ENCODE measurements at places on chromosomes 7 and 10.
A peak's percentile ranks its signal among the peaks of the same experiment; 100 is the strongest.

DNA sequence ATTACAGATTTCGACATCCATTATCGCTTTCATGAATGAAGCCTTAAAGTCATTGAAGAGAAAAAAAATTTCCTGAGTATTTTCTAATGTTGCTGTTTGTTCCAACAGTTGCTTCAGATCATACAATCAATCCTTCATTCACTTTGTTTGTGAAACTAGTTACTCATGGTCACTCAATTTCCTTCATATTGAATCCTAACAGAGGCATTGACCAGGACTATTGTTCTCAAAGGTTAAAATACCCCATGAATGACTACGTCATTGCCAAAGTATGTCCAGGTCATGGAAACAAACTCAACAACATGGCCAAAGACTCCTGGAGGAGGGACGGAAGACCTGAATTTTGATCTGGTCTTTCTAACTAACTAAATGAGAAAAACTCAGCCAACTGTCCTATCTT, 54.0 kb upstream of the ABCB5 start:
- DNase-seq = no peak

- no peak for DNase-seq
Observed at GRCh38 chr10:121694327-121694965, 96.2 kb upstream of the FGFR2 start.

GRCh38 chr7:111368381-111369065, 193.8 kb downstream of the IMMP2L start:
- no peak for DNase-seq

DNA sequence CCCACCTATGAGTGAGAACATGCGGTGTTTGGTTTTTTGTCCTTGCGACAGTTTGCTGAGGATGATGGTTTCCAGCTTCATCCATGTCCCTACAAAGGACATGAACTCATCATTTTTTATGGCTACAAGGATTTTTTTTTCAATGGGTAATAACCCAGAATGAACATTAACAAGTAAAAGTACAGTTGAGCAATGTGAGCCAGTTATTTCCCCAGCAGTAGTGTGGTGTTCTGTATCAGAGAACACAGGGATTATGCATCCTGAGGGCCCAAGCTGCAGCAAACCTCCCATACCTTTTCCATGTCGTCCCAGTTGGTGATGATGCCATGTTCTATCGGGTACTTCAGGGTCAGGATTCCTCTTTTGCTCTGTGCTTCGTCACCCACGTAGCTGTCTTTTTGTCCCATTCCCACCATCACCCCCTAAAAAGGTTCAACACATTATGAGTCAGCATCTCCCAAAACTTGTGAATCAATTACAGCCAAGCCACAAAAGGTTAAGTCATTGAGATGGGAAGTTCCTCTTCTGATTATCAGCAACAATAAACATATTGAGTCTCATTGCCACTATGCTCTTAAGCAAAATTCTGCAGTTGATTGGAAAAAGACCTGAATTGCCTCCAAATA, 5.5 kb downstream of the ACTA2 start:
- no peak for DNase-seq

DNA sequence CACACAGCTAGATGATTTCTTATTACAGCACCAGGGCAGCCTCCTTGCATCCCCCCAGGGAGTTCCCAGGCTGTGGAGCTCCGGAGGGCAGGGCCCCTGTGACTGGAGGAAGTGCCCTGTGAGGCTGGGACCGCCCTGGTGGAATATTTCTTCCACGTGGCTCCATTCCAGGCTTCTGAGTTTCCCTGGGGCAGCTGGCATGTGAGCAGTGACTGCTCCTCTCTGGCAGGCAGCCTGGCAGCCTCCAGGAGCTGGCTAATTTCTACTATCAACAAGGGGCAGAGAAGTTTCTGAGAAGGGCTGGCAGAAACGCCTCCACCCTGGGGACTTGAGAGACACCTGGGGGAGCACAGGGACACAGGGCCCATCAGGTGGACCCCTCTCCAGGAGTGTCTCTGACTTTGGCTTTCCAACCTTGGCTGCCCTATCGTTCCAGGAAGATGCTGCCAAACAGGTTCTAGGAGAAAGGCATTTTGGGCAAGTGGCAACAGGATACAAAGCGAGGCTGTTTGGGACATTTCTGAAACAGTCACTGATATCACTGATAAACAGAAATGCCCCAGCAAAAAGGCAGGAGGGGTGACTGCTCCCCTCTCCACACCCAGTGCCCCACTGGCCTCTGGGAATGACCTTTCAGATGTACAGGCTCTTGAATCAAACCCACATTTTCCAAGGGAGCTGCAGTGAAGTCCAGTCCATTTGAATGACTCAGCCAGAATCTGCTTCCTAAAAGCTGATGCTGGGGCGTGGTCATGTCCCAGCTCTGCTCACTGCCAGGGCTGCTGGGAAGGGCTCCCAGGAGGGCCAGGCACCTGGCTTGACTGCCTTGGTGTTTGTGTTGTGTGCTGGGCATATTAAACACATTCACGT, 16.1 kb downstream of the MYOF start:
- peak; percentile 96 for DNase-seq

- no peak for DNase-seq
Observed at GRCh38 chr7:81110673-81111072, 191.8 kb upstream of the SEMA3C start.

- peak; percentile 75 for DNase-seq
Observed at GRCh38 chr10:788796-789748, 99.6 kb upstream of the DIP2C start.

DNA sequence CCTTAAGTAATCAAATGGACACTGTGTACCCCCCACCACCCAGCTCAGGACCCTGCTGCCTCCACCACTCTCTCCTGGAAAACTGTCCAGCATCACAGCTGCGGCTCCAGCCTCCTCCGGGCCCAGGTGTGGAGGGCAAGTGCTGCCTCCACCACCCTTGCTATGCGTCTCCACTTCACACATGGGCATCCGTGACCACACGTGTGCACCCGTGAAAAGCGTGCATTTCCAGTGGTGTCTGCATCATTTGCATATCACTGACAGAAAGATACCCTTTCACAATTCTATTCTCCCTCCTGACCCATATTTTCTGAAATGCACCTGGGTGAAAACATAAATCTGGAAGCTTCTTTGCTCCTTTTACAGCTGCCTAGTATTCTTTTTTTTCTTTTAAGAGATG, 89.7 kb upstream of the PDGFA start:
- DNase-seq = no peak

DNA sequence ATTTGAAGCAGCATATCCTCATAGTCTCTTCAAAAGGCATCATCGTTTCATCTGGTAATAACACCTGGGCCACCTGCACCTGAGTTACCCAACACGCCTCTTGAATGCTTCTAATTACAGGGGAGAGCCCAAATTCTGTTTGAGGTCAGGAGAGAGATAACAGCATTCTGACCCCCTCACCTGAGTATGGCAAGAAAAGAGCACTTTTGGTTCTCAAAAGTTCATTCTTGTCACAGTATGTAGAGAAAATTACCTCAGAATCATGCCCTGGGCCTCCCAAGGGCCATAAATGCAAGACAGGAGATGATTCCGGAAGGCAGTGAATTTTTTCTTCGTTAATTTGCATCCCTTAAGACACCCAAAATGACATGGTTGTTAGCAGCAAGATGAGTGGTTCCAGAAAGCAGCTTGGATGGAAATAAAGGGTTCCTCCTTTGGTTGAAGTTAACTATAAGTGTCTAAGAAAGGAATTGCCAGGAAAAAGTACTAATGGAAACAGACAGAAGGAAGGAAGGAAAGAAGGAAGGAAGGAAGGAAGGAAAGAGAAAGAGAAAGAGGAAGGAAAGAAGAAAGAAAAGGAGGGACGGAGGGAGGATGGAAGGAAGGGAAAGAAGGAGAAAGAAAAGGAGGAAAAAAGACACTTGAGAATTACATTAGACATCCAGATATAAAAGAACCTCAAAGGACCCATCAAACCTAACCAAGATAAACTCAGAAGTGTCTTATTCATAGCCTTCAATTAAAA, 228.4 kb upstream of the RHOBTB1 start:
- no peak for DNase-seq

GRCh38 chr10:34489973-34490745, 324.9 kb downstream of the PARD3 start:
- peak; percentile 67 for DNase-seq

- no peak for DNase-seq
Observed at GRCh38 chr7:117698018-117698417, 175.2 kb downstream of the CTTNBP2 start.

- DNase-seq = no peak
Observed at GRCh38 chr10:124193309-124193696, 99.9 kb upstream of the CHST15 start.

DNA sequence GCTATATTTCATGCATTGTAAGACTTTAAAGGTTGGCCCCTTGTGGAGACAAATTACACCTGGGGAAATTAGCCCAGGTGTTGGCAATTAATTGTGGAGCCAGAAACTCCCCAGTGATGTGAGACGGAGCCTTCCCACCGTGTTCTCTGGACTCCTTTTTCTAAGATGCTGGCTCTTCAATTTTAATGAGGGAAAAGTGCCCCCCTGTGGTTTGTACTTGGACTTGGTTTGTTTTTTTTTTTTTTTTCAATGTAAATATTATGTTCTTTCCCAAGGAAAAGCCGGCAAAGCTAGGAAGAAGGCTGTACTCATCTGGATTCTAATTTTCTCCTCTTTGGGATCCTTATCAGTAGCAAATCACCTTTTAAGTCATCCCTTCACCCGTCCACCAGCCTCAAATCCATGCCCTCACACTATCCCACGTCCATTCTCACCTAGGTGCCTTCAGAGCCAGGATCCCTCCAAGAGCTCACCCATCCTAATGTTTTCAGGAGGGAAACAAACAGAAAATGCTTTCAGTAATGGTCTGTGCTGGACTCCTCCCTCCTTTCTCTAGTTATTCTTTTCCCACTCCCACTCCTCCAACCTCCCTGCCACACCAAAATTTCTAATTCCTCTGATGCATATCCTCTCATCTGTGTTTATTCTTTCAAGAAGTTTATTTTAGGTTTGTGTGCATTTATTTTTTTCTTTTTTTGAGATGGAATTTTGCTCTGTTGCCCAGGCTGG, 20.4 kb upstream of the ST8SIA6 start:
- DNase-seq = peak; percentile 23

DNA sequence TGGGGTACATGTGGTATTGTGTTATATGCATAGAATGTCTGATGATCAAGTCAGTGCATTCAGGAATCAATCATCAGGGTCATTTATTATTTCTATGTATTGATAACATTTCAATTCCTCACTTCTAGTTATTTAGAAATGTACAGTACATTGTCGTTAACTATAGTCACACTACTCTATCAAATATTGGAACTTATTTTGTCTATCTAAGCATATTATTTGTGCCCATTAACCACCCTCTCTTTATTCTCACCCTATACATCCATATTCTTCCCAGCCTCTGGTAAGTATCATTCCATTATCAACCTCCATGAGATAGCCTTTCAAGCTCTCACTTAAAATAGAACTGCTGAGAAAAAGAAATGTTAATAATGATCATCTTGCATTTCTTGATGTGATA, 596.5 kb upstream of the POT1 start:
- no peak for DNase-seq

- no peak for DNase-seq
Observed at GRCh38 chr7:8305625-8306388, 43.8 kb upstream of the ICA1 start.

DNA sequence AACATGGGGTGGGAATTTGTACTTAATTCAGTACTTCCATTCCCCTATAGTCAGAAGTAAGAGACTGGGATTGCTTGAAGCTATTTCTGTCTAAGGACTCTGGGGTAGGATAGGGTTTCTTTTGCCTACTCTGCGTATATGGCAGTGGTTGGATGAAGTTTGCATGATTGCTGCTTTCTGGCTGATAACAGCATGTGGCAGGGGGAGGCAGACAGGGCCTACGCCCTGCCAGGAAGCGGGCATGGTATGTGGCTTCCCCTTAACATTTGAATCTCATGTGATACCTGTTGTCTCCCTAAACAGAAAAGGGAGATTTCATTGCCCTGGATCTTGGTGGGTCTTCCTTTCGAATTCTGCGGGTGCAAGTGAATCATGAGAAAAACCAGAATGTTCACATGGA, 57.1 kb downstream of the TACR2 start:
- DNase-seq = no peak

GRCh38 chr10:69179089-69179742, 818 bp upstream of the SUPV3L1 start:
- DNase-seq = peak; percentile 45

Data from RWPE1 (cell line).